ENCODE measurements at places on chromosomes 4 and X.

GRCh38 chr4:2963966-2964471 lies 648 bp downstream of the GRK4 start:
- DNase-seq, result no peak

DNA sequence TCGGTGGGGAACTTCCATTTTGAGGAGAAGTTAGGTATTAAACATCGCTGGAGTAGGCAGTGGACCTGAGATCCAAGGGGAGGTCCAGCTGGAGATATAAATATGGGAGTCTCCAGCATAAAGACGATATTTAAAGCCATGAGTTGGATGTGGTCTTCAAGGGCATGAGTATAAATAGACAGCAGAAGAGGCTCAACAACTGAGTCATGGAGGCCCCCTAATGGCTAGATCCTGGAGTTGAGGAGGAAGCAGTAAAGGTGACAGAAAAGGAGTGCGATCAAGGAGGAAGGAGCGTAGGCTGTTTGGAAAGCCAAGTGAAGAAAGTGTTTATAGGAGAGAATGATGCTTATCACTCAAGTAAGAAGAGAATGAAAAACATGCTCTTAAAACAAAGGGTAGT lies 18.1 kb upstream of the APBB2 start:
- DNase-seq, result no peak

GRCh38 chr4:186341655-186342054 lies 75.7 kb downstream of the F11 start:
- no peak for DNase-seq

DNA sequence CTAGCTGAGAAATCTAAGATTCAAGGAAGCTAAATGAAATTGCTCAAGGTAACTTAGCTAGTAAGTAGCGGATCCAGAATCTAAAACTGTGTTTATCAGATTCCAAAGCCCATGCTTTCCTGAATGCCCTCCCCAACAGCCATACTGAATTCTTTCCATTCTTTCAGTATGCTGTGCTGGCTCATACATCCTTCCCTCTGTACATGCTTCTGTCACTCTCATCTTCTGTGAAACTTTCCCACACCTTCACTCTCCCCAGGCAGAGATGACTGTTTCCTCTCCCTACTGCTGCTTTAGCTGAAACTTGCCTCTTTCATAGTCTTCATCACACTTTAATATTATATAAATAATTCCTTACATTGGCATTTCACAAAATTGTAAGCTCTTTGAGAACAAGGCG lies 39.3 kb upstream of the SMARCAD1 start:
- DNase-seq, result no peak

GRCh38 chr4:150248181-150248580 lies 169.9 kb downstream of the DCLK2 start:
- no peak for DNase-seq

DNA sequence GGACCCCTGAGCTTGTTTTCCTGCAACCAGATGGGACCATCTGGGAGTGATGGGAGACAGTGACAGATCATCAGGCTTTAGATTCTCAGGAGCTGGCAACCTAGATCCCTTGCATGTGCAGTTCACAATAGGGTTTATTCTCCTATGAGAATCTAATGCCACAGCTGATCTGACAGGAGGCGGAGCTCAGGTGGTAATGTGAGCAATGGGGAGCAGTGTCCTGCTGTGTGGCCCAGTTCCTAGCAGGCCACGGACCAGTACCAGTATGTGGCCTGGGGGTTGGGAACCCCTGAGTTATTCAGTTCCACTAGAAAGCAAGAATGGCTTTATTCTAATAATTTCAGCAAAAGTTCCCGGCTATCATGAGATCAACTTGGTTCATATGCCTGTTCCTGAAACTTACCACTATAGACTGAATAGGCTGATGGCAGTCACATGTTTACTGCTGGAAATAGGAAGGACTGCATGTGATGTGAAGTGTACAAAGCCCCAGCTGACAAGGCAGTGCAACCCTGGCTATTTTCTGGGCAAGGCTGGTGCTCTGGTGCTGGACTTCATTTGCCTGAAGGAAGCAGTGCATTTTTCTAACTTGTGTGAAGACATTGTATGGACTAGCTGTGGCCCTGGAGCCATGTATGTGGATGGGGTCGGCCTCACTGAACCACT lies 107.2 kb downstream of the SPRY1 start:
- no peak for DNase-seq

Measured in left renal pelvis (tissue), 4 donors.